NCI-H1105 treated with DMSO at 0.1 percent for 48 hours (cell line): ENCODE measurements at places on chromosomes 2 and 18.

- DNase-seq, result no peak
Measured at GRCh38 chr18:59814891-59815290, 84.9 kb upstream of the PMAIP1 start.

- DNase-seq, result no peak
Measured at GRCh38 chr2:203551778-203552177, 16.7 kb upstream of the RAPH1 start.

DNA sequence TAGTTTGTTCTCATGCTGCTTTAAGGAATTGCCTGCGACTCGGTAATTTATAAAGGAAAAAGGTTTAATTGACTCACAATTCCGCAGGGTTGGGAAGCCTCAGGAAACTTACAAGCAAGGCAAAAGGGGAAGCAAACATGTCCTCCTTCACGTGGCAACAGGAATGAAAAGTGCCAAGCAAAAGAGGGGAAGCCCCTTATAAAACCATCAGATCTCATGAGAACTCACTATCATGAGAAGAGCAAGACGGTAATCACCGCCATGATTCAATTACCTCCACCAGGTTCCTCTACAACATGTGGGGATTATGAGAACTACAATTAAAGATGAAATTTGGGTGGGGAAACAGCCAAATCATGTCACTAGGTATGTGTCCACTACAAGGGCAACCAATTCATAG lies 53.9 kb downstream of the MAP4K3 start:
- no peak for DNase-seq

DNA sequence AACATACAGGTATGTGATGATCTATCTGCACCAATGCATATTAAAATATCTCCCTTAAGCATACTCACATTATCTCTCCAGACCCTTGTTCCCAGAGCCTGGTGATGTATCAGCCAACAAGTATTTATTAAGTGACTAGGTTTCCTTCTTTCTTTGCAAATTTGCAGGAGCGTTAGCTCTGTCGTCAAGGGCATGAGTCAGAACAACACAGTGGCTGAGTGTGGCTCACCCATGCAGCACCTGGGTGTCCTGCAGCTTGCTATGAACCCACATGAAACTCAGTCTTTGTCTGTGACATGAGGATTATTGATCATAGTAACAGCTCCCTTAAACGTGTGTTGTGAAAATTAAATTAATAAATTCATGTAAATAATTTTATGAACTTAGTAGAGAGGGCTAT lies 96.6 kb downstream of the PIEZO2 start:
- no peak for DNase-seq

DNA sequence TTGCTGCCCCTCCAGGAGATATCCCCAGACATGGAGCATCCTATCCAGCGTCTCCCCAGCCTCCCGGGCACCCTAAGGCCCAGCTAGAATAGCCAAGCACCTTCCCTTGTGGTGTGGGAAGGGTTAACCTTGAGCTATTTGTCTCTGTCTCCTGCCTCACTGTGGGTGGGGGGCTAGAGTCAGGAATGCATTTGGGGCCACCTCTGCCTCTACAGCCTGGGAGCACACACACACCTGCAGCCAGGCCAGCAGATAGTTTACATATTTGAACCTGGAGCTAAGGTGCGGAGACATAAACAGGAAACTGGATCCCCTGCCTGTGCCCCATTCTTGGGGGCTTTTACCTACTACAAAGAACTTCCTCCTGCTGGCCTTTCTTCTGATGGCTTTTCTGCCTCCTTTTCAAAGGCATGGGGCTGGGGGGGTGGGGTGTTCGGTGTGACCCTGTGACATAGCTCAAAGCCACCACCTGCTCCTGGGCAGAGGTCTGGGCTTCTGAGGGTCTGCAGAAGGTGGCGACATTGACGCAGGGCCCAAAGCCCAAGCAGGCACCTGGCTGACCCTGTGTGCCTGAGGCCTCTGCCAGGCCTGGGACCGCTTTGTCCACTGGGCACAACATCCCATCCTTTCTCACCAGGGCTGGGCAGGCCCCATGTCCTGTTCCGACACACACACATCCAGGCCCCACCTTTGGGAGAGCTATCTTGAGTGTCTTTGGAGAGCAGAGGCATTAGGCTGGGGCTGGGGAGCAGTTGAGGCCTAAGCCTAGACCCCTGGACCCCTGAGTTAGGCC lies 34.2 kb downstream of the EMX1 start:
- DNase-seq, result no peak

DNA sequence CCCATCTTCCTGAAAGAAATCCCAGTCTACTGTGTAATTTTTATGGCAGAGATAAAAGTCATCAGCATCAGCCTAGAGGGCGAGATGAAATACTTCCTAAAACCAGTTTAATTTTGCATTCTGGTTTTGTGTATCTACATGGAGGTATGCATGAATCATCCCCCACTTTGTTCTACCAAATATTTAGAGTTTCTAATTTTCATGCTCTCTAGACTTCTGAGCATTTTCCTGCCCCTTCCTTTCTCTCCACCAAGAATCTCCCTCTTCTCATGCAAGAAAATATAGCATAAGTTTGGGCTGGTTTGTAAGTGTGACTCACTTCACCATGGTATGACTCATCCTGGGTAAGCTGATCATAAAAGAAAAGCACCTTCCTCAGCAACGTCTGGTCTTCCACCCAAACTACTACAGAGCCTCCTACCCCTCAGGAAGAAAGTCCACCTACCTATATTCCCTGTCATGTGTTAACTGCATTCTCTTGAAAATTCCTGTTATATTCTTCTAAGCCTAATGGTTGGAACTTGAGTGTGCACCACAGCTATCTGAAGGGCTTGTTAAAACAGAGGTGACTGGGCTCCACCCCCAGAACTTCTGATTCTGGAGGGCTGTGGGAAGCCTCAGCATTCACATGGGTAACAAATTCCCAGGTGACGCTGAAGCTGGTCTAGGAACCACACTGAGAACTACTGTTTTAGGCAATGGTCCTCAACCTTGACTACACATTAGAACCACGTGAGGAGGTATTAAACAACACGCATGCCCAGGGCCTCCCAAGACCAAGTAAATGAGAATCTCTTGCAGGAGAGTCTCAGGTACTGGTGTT lies 37.4 kb upstream of the RAPGEF4 start:
- DNase-seq, result no peak

DNA sequence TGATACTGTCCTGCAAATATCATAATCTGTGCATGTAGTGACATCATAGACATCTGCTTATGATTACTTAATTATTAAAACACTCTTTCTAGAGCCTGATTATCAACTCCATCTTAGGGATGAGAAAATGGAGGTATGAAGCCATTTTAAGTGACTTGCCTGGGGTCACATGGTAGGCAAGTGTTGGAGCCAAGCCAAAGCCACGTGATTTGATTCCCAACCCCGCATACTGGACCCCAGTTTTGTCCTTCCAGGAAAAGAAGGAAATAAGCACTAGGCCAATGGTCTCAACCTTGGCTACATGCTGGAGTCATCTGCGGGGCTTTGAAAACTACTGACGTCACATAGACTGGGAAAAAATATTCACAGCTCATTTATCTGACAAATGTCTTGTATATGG lies 19.6 kb upstream of the SEH1L start:
- no peak for DNase-seq

DNA sequence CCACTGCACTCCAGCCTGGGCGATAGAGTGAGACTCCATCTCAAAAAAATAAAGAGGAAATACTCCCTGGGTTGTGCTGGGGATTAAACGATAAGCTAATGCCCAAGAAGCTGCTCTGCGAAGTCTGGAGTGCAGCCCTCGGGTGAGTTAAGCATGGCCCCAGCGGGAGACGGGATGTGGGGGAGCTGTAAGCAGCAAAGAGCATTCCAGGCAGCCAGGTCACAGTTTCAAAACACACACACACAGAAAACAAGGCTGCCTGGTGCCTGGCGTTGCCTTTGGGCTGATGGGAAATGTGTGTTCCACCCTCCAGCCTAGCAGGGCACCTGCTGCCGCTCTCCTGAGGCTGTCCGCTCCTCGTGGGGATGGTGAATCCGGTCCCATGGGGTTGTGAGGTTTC lies 24.1 kb downstream of the ODC1 start:
- no peak for DNase-seq

DNA sequence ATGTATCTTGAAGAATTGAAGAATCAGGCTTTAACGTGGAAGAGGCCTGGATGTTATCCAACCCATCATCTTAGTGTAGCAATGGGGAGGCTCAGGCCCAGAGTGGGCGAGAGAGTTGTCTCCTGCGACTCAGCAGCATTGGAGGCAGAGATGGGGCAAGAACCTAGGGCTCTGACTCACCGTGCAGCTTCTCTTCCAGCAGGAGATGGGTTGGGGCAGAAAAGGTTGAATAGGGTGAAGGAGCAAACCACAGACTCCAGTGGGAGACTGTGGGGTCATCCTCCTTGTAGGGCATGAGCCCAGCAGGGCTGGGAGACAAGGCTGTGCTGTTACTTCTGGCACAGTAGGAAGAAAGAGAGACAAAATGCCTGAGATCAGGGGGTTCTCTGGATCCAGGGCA lies 1.4 kb downstream of the IL36RN start:
- DNase-seq, result no peak

DNA sequence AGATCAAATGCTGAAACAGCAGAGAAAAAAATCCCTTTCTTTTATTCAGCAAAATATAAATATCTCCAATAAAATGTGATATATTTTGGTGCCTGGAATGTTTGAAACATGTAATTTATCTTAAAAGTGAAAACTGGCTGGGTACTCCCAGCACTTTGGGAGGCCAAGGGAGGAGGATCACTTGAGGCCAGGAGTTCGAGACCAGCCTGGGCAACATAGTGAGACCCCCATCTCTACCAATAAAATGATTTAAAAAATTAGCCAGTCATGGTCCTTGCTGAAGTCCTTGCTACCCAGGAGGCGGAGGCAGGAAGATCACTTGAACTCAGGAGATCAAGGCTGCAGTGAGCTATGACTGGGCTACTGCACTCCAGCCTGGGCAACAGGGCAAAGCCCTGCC lies 8.6 kb downstream of the SH3YL1 start:
- DNase-seq, result no peak

- no peak for DNase-seq
Measured at GRCh38 chr2:143394062-143394461, 264.8 kb downstream of the ARHGAP15 start.

DNA sequence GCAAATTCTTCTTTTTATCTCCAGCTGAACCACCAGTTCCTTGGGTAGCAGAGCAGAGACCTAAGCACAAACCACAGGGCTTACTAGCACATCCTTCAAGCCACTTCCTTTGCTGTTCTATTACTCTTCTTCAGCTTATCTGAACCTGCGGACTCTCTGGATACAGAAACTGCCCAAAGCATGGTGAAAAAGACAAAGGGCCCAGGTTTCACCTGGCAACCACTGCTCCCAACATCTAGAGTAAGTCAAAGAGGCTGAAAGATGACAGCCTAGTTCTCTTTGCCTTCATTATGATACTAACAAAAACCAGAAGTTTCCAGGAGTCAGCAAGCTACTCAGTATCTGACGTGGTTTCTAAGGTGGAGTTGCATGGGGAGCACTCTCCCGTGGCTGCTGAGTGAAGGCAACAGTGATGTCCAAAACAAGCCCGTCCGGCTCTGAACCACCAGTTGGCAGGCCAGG lies 43.4 kb downstream of the KANSL3 start:
- no peak for DNase-seq

DNA sequence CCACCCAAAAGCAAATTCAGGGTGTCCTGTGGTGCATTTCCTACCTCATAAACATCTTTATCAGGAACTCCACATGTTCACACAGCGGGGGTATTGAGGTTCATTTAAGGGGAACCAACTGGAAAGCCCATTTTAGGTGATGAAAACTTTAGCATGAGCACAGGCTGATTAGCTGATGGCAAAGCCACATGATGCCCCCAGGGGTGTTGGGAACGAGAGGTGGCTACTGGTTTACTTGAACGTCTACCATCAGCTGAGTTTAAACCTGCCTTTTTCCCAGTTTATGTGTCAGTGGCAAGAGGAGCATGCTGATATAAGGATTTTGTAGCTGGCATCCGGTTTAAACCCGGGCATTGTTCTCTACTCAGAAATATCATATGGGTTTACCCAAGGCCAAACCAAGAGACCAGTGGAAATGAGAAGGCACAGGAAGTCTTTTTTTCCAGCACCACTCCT lies 54.5 kb upstream of the UPP2 start:
- no peak for DNase-seq

DNA sequence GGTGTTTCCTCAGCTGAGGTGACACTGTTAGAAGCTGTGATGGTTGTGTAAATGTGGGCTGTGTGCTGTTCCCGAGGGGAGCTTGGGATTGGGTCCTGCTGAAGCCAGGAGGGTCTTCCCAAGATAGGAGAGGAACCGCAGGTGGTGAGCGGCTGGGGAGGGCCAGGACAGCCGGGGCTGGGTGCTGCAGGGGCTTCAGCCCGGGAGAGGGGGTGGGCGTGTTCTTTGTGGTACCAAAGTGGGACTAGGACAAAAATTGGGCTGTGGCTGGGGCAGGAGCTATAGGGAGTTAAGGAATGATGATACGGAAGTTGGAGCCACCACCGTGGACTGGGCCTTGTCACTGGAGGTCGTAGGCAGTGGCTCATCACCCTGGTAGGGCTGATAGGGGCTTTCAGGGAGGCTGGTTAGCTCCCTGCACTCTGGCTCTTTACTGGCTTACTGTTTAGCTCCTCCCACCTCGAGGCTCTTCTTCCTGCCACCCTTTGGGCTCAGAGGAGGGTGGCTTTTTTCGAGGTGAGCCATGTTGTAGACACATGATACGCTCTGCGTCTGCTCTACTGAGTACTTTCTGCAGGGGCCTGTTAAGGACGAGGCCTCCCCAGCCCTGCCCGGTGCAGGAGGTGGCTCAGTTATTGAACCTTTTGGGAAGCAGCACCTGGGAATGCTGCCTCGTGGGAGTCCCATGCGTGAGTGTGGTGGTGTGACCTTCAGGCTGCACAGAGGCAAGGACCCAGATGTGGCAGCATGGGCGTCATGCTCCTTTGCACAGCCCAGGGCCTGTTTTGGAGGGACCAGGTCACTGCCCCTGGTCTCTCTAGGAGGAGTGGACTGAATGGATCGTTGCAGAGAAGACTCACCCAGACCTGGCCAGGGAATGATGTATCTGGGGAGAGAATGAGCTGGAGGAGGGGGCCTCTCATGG lies 21.6 kb downstream of the ASB1 start:
- no peak for DNase-seq

GRCh38 chr2:144234542-144234871 lies 285.4 kb downstream of the ZEB2 start:
- no peak for DNase-seq

GRCh38 chr2:19062370-19062769 lies 296.1 kb downstream of the OSR1 start:
- no peak for DNase-seq

GRCh38 chr2:107094450-107094986 lies 208.6 kb upstream of the ST6GAL2 start:
- no peak for DNase-seq

DNA sequence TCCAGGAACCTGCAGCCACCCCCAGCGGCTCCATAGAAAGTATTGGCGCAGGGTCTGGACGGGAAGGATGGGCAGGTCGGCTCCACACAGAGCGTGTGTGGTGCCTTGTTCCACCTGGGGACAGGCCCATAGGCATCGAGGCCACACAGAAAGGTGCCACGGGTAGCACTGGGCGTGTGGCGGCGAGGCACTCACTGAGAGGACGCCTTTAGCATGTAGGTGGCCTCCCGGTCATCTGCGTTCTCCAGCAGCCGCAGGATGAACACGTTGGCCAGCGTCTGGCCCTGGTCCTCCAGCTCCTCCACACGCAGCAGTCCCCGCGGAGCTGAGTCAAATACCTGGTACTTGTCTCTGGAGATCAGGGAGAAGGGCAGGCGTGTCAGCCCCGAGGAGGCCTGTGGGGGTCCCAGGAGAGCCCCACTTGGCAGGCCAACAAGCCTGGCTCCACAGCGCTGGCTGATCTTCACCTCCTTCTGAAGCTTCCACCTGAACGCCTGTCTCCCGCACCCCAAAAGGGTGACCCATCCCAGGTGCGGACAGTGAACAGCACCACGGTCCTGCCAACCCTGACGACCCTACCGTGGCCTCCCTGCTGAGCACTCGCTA lies 13.2 kb downstream of the SNORC start:
- no peak for DNase-seq
